ENCODE measurements at places on chromosomes 16 and 17.

DNA sequence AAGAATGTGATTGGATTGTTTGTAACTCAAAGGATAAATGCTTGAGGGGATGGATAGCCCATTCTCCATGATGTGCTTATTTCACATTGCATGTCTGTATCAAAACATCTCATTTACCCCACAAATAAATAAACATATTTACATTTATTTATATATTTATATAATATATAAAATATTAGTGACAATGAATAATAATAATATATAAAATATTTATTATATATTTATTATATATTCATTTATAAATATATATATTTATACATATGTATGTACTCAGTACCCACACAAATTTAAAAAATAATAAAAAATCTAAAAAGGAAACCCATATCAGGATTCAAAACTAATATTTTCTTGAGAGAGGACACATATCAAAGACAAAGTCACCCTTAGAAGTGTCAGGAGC lies 429.9 kb downstream of the KCNJ2 start:
- DNase-seq = no peak

DNA sequence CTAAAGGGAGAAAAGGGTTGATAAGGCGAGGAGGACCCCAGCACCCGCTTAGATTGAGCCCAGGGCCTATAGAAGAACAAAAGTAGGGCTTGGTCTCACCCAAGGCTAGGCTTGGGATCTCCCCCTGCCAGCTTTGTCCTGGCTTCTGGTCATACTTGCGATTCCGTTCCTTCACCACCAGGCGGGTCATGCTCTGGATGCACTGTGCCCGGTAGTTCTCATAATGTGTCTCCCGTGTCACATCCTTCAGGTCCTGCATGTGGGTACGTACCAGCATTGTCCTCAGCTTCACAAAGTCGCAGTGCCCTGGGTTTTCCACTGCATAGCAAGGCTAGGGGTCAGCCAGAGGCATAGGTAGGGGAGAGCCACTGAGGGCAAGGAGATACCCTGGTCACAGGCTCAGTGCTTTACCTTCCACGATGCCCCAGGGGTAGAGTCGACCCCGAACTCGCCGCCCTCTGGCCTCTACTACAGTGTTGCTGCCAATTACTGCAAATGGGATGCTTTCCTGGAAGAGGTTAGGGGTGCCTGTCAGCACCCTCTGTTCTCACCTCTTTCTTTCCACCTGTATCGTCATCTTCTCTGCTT lies 6.5 kb upstream of the MTMR4 start:
- DNase-seq = no peak

- DNase-seq = peak; percentile 89
Observed at GRCh38 chr16:21708533-21709115, 44.9 kb downstream of the OTOA start.

DNA sequence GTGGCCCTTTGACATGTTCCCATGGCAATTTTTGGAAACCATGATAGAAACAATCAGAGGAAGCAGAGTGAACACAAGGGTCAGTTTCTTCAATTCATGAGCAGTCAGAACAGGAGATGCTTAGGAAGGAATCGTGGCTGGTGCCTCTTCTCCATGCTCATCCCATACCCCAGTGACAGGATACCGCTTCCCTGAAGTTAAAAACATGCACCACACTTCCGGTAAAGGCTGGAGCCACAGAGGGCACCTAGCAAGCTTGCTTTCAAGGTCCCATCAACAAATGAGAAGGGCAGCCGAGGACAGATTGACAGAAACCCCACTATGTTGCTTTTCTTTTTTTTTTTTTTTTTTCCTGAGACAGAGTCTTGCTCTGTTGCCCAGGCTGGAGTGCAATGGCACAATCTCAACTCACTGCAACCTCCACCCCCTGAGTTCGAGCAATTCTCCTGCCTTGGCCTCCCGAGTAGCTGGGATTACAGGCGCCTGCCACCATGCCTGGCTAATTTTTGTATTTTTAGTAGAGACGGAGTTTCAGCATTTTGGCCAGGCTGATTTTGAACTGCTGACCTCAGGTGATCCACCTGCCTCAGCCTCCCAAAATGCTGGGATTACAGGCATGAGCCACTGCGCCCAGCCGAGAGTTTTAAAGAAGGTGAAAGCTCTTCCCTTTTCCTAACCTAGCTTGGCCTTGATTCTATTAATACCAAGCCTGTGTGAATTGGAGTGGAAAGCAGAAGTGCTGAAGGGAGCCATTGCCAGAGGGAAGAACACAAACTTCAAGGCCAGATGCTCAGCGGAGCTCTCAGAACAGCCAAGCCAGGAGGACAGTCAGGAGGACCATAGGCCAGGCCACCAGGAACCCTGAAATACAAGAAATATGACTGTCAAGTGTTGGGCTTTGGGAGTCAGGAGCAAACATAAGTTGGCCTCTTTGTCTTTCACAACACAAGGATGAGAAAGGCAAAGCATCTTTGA lies 16.6 kb downstream of the GP2 start:
- DNase-seq = no peak

DNA sequence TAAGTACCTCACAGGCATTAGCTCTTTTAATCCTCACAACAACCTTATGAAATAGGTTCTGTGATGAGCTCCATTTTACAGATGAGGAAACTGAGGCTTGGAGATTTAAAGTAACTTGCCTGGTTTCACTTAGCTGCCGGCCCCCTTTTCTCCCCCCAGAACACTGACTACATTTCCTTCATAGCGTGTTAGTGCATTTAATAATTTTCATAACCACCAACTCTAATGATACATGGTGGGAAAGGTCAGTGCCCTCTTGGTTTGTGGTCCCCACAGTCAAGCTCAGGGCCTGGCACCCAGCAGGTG lies 16.5 kb upstream of the RHOT1 start:
- no peak for DNase-seq

DNA sequence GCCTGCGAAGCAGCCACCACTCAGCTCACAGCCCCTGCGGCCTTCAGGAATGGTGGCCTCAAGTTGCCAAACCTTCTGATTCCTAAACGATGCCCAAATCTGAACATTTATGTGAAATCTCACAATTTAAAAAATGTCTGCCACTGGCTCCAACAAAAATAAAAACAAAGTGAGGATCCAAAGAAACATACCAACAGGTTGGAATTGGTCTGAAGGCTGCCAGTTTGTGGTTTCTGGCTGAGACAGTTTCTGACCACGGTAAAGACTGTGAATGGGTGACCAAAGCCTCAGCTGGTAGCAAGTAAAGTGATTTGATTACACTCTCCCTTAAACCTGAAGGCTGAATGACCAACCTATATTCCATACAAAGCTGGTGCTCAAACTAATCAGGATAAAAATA lies 24.9 kb downstream of the LITAFD start:
- DNase-seq = no peak

GRCh38 chr17:59620064-59620359 lies 317 bp downstream of the CLTC start:
- DNase-seq = no peak

- no peak for DNase-seq
Observed at GRCh38 chr16:2712546-2712945, 7.5 kb downstream of the PRSS27 start.

- DNase-seq = no peak
Observed at GRCh38 chr17:4387137-4387536, 20.7 kb upstream of the UBE2G1 start.

DNA sequence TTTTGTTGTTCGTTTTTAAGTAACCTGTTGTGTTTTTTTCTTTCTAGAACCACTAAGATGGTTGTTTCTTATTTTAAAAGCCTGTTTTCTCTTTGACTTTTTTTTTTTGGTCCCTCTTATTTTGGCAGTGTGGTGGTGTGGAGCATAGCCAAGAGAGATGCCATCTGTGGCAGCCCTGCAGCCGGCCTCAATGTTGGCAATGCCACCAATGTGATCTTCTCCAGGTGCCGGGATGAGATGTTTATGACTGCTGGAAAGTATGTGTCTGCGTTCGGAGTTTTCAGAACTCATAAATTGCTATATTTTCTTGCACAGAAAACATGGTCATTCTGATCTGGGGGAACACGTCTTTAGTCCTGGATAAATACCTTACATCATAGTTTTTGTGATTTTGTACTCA lies 17.6 kb downstream of the CFAP52 start:
- no peak for DNase-seq

GRCh38 chr17:80968602-80969029 lies 23.0 kb upstream of the CHMP6 start:
- DNase-seq = no peak

- DNase-seq = no peak
Observed at GRCh38 chr16:54875443-54875842, 55.2 kb upstream of the IRX5 start.

DNA sequence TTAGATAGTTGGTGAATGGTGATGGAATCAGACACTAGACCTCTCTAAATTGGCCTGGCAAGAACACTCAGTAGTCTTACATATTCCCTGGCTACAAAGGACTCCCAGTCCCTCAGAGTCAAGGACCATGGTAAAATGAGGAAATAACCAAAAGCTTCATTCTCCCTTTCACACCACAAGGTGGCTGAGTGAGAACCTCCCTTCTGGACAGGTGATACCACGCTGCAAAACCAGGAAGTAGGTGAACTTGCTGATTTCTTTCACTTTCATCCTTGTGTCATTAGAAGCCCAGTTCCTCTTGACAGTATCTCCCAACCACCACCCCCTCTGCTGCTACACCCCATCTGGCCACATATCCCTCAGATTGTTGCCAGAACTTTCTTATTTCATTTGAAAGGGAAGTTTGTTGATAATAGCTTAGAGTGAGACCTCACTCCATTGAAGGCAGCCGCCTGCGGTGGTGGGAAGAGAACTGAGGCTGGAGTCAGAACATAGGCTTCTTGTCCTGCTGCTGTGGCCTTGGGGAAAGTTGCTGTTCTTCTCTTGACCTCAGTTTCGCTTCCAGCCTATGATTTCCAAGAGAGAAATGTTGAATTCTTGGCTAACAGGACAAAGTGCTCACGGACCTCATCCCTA lies 290.6 kb upstream of the CCL2 start:
- no peak for DNase-seq

GRCh38 chr17:13544292-13544691 lies 57.4 kb downstream of the HS3ST3A1 start:
- no peak for DNase-seq

DNA sequence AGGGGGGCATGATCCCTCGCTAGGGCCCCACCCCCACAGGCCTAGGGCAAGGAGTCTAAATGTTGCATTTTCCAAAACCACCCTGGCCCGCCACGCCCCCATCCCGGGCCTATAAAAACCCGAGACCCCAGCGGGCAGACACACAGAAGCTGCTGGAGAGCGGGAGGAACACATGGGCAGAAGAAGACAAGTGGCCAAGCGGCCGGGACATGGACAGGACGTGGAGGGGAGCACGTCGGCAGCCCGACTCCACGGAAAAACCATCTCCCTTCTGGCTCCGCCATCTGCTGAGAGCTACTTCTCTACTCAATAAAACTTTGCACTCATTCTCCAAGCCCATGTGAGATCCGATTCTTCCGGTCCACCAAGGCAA lies 34.1 kb upstream of the ENPP7 start:
- DNase-seq = no peak

DNA sequence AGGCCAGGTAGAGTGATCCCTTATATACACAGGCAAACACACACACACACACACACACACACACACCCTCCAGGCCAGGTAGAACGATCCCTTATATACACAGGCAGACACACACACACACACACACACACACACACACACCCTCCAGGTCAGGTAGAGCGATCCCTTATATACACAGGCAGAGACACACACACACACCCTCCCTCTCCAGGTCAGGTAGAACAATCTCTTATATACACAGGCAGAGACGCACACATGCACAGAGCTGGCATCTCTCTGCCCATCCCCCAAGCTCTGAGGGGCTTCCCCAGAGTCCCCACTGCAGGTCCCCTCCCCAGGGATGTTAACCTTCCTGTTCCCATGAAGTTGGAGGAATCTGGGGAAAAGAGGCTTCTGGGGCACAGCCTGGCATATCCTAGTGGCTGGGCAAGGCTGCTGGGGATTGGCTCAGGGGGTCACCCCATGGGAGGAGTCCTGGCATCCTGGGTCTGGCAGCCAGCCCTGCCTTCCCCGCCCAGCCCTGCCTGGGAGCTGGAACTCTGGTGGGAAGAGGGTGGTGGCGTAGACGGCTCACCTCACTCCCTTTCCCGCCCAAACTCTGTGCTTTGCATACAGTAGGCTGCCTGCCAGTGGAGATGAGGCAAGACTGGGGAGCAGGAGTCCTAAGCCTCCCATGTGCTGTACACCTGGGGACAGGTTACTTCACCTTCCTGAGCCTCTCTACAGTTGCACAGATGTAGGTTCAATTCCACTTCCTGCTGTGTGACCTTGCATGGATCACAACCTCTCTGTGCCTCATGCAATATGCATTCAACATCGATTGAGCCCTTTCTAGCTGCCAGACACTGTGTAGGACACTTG lies 41.8 kb downstream of the TEKT5 start:
- no peak for DNase-seq

- peak; percentile 46 for DNase-seq
Observed at GRCh38 chr17:41972571-41973407, 6.2 kb downstream of the CNP start.

DNA sequence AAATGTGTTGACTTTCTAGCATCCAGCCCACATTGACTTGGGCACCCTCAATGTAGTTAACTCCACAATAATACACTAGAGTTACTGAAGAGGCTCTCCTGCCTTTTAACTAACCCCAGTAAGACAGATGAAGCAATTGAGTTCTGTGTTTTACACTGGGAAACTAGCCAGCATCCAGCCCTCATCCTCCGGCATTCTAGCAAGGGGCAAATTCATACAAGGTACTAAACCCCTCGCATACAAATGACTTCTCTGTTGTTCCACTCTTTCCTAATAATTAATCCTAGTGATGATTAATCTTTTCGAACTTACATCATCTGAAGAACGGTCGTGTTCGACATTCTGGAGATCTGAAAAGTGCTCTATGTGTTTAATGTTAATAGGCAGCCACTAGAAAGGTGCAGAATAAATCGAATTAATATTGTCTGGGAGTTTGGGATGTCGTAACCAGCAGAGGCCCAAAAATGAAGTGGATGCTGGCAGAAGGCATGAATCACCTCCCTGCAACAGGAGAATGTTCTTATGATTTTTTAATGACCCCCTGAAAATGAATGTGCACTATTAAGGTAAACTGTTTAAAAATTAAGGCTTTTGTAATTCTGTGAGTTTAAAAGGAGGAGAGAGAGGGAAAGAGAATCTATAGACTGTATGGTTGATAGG lies 249.4 kb downstream of the SNX29 start:
- no peak for DNase-seq

DNA sequence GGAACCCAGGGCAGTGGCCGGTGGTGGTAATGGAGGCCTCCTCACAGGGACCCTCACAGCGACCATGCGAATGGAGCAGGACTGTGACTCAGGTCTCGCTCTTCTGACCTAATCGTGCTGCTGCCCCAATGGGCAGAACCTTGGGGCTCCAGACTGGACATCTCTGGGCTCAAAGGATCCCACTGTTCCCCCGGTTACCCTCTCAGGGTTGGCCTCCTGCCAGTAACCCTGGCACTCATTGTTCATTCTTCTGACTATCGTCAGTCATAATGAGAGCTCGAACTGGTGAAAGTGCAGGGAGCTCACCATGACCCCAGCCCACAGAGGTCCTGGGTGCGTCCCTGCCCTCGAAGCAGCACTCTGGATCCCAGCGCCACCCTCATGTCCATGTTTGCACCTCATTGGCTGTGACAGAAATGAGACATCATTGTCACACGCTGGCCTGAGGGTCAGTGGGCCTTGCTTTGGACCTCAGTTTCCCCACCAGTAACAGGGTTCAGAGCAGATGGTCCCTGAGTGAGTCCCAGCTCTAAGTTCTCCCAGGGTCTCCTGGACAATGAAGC lies 4.0 kb upstream of the NPRL3 start:
- no peak for DNase-seq

- no peak for DNase-seq
Observed at GRCh38 chr17:72804949-72805707, 287.4 kb downstream of the SLC39A11 start.

GRCh38 chr17:11736613-11737312 lies 138.5 kb downstream of the DNAH9 start:
- DNase-seq = no peak

- no peak for DNase-seq
Observed at GRCh38 chr17:45018848-45019711, 32.4 kb downstream of the DCAKD start.

Measured in memory B cell (primary cell).